ENCODE measurements at places on chromosomes 2 and 18.
A peak's percentile ranks its signal among the peaks of the same experiment; 100 is the strongest.

GRCh38 chr18:76246590-76246989, 248.5 kb downstream of the ZNF516 start:
- no peak for DNase-seq

DNA sequence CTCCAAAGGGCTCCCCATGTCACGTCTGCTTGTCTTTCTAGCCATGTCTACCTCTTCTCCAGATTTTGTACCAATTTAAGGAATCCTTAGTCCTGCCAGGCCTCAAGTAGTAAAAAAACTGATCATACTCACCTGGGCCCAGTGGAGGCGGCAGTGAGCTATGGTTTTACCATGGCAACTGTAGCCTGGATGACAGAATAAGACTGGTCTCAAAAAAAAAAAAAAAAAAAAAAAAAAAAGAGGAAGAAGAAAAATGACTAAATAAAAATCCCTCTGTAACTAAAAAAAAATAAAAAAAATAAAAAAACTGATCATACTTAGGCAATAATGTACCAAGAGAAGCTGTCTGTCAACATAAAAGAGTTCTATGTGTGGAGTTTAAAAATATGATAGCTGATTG, 221.6 kb downstream of the NR4A2 start:
- DNase-seq = peak; percentile 13

- no peak for DNase-seq
Measured at GRCh38 chr2:26555246-26556133, 77.6 kb upstream of the OTOF start.

- DNase-seq = peak; percentile 63
Measured at GRCh38 chr2:14635391-14635871, 2.9 kb downstream of the LRATD1 start.

DNA sequence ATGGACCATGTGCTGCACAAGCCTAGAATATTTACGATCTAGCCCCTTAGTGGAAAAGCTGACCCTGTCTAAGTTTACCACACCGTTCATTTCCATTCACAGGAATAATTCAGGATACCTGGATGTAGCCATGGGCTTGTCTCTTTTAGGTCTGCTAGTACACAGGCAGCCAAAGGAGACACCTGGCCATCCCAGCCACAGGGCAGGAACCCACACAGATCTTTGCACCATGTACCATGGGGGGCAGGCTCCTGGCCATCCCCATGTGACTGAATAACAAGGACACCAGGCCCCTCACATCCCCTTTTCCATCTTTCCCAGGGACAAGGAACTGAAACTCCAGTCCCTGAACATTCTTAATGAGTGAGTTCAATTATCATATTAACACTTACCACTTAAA, 467.3 kb upstream of the MYT1L start:
- no peak for DNase-seq

GRCh38 chr18:64275593-64276300, 126.9 kb upstream of the LINC00305 start:
- no peak for DNase-seq

DNA sequence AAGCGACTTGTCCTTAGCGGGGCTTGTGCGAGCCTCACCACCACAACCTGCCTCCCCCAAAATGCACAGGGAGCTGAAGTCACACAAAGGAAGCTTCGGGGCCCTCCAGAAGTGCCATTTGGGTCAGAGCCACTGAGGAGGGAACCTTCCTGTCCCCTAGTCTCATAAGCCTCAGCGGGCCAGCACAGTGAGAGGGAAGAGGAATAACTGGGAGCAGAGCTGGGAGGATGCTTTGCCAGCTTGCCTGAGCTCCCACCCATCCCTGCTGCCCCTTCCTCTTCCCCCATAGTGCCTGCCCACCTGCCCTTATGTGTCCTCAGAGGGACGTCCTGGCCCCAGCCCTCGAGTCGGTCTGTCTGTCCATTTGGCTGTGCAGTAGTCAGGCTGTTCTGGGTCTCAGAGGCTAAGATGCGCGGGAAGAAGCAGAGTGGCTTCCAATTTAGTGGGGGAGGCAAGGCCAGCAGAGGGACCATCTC, 51.8 kb upstream of the GPR17 start:
- DNase-seq = no peak

- no peak for DNase-seq
Measured at GRCh38 chr2:55080204-55080738, 30.0 kb upstream of the RTN4 start.

GRCh38 chr2:44201648-44202165, 33.0 kb downstream of the PPM1B start:
- no peak for DNase-seq

DNA sequence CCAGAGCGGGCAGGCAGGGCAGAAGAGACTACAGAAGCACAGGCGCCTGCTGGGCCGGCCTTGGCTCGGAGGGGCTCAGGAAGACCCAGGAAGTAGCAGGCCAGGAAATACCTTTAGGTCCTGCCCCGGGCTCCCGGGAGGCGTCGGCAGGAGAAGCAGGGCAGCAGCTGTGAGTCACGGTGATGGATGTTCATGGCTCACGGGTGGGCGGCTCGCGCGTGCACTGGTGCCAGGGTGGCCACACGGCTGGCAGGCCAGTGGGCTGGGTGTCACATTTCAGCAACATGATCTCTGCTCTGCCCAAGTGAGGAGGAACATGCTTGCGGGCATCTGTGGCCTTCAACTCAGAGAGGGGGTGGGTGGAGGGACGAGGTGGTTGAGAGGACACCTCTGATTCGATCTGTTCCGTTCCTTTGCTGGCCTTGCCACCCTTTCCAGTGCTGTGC, 139.3 kb downstream of the KLHL29 start:
- DNase-seq = no peak

- no peak for DNase-seq
Measured at GRCh38 chr2:12429779-12430406, 286.8 kb upstream of the TRIB2 start.

- DNase-seq = no peak
Measured at GRCh38 chr2:237456200-237456843, 30.7 kb upstream of the MLPH start.

DNA sequence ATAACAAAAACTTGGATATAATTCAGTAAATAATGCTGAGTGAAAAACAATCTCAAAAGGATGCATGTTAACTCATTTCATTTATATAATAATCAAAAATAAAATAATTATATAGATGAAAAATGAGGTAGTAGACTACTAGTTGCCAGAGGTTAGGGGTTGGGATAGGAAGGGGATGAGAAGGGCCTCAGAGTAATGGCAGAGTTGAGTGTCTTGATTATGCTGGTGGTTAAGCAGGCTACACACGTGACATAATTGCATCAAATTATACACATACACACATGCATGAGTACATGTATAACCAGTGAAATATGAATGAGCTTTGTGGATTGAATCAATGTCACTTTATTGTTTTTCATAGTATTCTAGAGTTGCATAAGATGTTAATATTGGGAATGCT, 201.0 kb downstream of the RIT2 start:
- no peak for DNase-seq

DNA sequence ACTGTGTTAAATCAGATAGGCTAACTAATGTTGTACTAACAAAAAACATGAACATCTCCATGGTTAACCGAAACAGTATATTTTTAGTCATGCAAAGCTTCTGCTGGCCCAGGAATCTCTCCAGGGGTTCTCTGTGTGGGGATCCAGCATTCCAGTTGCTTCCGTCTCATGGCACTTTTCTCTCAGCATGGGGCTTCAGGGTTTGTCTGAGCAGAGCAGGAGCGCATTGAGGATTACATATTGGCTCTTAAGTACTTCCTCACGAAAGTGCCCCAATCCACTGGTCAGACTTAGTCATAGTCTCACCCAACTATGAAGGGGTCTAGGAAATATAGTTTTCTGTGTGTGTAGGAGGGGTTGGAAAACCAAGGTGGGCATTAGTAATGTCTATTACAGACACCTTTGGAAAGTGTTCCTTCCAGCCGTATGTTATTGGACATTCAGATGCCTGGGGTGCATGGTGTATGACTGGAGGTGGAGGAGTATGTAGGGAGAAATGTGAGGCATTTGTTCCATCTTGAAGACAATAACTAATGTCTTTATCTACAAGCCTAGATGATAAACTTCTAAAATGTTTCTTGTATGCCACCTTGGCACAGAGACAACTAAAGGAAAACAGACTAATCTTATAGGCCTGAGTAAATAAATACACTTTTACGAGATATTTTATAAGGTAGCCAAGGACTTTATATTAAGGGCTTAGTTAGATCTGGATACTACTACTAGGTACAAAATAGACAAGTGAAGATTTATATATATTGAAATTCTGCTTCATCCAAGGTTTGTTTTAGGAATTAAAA, 123.8 kb upstream of the ZEB2 start:
- no peak for DNase-seq

GRCh38 chr2:47808614-47809013, 25.7 kb downstream of the MSH6 start:
- no peak for DNase-seq

DNA sequence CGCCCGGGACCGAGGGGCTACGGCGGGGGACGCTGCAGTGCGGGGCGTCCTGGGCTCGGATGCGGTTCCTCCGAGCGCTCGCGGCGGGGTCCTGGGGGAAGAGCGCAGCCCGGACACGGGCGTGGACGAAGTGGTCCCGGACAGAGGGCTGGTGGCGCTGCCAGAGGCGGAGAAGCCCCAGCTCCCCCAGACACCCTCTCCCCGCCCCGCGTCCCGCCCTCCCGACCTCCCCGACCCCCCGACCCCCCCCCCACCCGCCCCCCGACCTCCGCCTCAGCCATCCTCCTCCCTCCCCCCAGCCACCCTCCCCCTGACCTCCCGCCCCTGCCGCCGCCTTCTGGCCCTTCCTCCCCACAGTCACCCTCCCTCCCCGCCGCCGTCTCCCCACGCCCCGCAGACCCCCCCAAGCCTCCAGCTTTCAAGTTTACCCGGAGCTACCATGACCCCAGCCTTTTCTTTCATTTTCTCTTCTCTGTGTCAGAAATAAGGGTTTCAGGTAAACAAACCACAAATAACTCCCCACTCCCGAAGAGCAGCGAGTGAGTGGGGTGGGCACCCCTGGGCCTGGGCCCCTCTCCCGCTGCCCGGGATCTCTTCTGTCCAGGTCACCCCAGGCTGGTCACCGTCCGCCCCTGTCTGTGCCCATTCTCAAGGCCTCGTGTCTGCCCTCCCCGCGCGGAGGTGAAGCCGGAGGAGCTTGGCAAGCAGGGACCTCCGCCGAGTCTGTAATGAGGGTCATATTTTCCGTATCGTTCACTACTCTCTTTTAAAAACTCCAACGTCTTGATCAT, 5.1 kb downstream of the NFATC1 start:
- DNase-seq = no peak

DNA sequence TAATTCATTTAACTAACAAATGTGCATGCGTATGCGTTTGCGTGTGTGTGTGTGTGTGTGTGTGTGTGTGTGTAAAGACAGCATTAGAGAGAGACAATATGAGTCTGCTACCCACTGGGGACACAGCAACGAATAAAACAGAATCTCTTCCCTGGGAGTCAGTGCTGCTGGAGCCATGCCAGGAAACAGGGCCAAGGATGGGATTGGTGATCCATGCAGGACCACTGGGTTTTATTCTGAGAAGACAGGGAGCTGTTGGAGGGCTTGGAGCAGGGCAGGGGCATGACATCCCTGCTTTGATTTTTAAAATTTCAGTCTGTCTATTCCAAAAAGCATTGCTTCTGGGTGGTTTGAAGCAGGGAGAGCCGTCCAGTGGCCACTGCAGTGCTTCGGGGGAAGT, 62.9 kb downstream of the PDCL3 start:
- DNase-seq = no peak

GRCh38 chr2:95388091-95388692, 14.3 kb upstream of the FAHD2A start:
- no peak for DNase-seq

GRCh38 chr18:55139836-55140235, 180.6 kb upstream of the CCDC68 start:
- DNase-seq = no peak

DNA sequence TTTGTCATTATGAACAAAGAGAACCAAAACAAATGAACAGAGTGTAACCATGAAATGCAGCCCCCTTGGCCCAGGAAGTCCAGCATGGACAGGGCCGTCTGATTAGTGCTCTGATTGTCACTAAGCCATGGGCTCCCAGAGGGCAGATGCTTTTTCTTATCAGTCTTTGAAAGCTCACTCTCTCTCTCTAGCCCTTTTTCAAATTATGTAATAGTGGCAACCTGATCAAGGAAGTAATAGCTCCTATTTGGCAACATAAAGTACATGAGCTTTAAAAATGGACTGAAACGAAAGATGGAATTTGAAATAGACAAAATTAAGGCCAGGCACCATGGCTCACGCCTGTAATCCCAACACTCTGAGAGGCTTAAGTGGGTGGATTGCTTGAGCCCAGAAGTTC, 32.4 kb upstream of the EPG5 start:
- DNase-seq = no peak

- no peak for DNase-seq
Measured at GRCh38 chr18:49591271-49591670, 29.4 kb downstream of the LIPG start.

DNA sequence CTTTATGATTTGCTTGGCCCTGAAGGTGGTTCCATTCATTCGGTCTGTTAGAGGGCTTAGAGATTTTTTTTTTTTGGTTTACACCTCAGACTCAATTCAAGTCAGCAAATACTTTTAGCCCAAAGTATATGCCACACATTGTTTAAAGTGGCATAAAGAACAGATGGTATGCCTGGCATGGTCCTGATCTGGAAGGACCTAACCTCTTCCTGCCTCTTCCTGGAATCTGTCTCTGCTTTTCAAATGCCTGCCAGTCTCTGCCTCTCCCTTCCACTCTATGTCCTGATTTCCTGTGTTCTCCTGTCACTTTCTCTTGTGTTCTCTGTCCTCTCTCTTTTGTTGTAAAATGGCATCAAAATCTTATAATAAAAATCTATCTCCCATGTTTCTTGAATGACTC, 158.0 kb downstream of the ANKRD30B start:
- DNase-seq = no peak

DNA sequence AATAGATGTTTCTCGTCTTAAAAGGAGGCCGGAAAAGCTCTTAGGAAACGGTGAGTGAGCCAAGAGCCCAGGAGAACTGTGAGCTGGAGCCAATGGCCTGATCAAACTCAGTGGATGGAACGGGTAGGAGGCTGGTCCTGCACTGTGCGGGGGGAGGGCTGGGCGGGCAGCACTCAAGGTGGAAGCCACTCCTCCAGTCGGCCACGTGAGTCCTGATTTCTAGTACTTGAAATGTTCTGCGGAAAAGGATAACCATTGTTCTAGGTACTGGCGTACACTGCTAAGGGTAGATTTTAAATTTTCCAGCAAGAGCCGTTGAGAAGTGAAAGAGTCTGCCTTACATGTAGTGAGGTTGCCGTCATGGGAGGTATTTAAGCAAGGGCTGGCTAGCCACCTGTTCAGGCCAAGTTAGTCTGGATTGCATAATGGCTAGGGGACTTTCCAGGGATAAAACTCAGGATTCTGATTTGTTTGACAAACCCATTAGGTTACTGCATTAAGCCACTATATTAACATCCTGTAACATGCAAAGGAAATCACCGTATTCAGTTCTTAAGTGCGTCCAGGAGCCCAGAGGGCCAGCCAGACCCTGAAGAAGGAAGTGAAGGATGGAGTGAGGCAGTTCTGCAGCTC, 51.3 kb upstream of the ODC1 start:
- no peak for DNase-seq

GRCh38 chr2:219947575-219947974, 320.1 kb downstream of the SLC4A3 start:
- DNase-seq = no peak

GRCh38 chr2:15782009-15782751, 158.2 kb upstream of the MYCN start:
- DNase-seq = no peak

GRCh38 chr2:241048149-241048948, 49.9 kb downstream of the SNED1 start:
- DNase-seq = no peak
